ENCODE measurements at places on chromosomes 16 and 17.

GRCh38 chr17:40342504-40343218, 21.9 kb downstream of the GJD3 start:
- no peak for DNase-seq

- DNase-seq, result peak; percentile 80
These were observed 57.3 kb upstream of the BCO1 start for GRCh38 chr16:81181013-81181720.

- no peak for DNase-seq
These were observed 6.9 kb downstream of the METRNL start for GRCh38 chr17:83086199-83086880.

DNA sequence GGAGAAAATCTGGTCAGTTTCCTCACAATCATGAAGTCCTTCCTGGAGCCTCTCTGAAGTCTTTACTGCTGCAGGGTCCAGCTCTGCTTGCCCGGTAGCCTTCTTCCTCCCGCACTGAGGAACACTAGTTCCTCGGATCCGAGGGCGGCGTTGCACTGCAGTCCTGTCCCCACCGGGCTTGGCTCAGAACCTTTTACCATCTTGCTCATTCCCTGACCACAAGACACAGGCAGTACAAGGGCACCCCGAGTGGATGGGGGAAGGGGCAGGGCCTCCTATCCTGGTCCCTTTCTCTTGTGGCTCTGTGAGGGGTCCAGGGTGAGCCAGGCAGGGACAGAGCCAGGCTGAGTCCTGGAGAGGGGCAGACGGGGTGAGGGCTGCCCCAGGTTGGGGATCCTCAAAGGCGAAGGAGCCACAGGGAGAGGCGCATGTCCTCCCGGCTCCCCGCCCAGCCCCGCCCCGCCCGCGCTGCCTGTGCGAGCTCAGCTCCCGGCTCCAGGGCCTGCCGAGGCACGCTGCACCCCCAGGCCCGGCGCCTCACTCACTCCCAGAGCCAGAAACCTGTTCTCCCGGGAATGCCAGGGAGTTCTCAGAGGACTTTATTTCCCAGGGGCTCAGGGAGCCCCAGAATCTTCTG, 1.5 kb downstream of the FOXN1 start:
- DNase-seq, result no peak

GRCh38 chr17:50944054-50944901, 78.1 kb upstream of the TOB1 start:
- DNase-seq, result no peak

DNA sequence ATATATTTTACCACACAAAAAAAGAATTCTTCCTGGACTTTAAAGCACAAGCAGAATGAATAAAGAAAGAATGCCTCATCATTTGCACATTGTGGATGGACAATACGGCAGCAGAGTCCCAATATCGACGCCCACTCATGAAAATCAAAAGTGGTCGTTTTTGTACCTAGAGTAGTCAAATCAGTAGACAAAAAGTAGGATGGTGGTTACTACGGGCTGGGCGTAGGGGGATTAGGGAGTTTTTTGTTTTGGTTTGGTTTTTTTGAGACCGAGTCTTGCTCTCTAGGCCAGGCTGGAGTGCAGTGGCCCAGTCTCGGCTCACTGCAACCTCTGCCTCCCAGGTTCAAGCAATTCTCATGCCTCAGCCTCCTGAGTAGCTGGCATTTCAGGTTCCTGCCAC, 8.6 kb upstream of the CENPV start:
- no peak for DNase-seq

GRCh38 chr17:61157246-61157886, 242.3 kb upstream of the TBX2 start:
- DNase-seq, result no peak

DNA sequence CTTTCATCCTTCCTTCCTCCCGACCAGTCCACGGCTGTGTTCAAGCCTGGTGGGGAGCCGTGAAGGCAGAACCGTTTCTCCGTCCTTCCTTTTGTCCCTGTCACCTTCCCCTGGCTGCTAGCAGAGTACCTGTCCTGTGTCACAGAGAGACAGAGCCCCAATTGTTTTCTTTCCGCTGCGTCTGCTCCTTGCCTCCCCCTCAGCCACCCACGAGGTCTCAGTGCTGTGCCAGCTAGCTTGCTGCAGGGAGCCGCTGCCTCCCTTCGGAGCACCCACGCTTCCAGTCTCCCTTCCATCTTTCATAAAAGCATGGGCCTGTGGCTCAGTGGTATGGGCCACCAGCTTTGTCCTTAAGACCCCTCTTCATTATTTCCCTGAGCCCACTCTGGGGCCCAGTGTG, 62.2 kb downstream of the MPRIP start:
- no peak for DNase-seq

DNA sequence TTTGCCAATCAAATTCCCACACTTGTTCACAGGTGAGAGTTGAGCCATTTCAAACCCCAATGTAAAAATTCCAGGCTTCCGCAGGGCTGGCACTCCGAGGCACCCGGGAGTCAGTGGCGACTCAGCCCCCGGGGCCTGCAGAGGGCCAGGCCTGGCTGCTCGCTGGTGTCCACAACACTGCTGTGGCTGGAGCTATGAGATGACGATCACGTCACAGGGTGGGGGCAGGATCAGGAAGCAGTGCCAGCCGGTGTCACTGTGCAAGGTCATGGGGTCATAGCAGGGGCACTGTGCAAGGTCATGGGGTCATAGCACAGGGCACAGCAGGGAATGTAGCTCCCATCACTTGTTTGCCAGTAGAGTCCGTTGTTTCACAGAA, 7.8 kb downstream of the VPS4A start:
- DNase-seq, result no peak

DNA sequence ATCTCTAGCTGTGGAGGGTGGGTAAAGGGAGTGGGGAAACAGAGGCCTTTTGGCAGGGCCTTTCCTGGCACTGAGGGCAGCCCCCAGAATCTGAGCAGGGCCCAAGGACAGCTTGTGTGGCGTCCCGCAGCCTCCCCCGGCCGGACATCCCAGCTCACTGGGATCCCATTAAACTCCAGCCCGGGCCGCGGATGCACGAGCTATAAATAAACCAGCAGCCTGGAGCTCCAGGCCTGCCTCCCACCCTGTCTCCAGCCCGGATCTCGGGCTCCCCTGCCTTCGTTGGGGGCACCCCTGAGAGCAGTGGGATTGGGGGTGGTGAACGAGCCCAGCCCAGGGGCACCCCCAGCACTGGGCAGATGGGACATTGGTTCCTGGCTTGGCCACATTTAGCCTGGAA, 13.8 kb upstream of the AATK start:
- no peak for DNase-seq

Data from HS-5 (cell line).